Nucleus accumbens (tissue), 56 donors: ENCODE measurements at places on chromosomes 11 and 22.
A peak's percentile ranks its signal among the peaks of the same experiment; 100 is the strongest.

- no peak for DNase-seq
Observed at GRCh38 chr22:47551431-47551775, 789.0 kb downstream of the TBC1D22A start.

DNA sequence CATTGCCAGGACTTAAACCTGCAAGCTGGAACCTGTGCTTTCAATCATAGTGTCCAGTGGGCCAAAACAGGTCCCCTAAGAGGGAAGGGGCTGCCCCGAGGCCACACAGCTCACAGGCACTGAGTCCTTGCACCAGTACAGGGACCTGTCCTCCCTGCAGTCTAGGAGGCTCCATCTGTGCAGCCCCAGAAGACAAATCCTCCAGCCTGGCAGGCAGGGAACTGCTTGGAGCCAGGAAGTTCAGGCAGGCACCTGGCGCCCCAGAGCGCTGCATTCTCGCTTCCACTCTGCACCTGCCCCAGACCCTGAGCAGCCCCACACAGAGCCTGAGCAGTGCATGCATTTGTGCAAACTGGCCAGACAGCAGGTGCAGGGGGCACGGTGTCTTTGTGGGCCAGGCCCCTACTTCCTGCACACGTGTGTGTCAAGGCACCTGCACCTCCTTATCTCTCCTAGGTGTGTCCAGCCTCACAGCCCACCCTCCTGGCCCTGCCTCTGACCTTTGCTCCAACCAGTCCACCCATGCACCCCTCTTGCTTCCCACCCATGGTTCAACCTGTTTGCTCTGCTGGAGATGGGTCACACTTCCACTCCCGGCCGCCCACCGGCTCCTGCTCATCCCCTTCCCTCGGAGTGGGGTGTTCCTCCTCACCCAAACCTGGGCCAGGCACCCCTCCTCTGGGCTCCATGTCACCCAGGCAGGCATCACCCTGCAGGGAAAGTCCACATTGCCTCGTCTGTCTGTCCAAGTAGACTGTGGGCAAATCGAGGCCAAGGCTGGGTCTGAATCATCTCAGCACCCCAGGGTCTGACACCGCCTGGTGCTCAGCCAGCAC, 19.0 kb downstream of the LINC01488 start:
- no peak for DNase-seq

DNA sequence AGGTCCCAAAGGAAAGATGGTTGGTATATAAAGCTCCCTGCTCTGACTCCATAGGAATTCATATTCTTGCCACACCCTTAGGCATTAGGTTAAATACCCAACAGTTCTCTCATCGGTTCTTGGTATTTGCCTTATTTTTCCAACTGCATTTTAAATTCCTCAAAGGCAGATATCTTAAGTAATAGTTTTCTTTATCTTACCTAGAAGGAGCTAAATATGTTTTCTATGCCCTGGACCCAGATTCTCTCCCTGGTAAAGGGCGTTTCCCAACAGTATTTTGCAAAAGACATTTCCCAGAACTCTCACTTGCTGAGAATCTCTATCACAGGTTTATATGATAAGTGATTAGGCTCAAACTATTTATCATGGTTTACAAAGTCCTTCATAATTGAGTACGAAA, 158.6 kb upstream of the BDNF start:
- DNase-seq: no peak

GRCh38 chr11:89405629-89406028, 85.5 kb downstream of the NOX4 start:
- no peak for DNase-seq

DNA sequence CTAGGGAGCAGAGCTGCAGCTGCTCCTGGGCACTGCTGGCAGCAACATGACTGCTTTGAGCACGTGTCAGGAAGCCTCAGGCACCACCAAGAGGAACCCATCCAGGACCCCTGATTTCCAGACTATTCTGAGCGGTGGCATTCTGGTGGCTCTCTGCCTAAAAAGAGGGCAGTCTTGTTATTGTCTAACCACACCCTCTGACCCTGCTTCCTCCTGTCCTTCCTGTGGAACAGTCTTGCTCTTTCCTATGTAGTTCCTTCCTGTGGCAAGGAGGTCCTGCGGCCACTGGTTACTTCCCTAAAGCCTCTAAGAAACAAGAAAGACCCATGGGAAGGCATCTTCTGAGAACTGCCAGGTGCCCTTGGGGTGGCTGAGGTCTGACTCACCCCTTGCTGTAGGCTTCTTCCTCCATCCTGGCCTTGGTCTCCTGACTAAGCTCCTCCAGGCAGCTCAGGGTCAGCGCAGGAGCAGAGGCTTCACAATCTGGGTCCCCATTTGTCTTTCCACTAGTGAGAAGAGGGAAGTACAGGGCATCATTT, 13.1 kb upstream of the LYVE1 start:
- no peak for DNase-seq

DNA sequence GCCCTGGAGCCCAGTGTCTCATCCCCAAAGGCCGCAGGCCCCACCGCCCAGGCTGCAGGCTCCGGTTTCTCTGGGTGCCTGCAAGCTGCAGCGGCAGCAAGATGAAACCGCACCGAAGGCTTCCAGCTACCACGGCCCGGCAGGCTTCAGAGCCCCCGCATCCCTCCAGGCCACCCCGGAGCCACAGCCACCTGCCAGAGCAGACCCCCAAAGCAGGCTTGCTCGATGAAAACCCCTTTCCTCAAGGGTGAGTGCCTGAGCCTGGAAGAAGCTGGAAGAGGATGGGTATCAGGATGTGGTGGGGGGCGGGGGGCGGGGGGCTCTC, 24.5 kb upstream of the GNB1L start:
- no peak for DNase-seq

DNA sequence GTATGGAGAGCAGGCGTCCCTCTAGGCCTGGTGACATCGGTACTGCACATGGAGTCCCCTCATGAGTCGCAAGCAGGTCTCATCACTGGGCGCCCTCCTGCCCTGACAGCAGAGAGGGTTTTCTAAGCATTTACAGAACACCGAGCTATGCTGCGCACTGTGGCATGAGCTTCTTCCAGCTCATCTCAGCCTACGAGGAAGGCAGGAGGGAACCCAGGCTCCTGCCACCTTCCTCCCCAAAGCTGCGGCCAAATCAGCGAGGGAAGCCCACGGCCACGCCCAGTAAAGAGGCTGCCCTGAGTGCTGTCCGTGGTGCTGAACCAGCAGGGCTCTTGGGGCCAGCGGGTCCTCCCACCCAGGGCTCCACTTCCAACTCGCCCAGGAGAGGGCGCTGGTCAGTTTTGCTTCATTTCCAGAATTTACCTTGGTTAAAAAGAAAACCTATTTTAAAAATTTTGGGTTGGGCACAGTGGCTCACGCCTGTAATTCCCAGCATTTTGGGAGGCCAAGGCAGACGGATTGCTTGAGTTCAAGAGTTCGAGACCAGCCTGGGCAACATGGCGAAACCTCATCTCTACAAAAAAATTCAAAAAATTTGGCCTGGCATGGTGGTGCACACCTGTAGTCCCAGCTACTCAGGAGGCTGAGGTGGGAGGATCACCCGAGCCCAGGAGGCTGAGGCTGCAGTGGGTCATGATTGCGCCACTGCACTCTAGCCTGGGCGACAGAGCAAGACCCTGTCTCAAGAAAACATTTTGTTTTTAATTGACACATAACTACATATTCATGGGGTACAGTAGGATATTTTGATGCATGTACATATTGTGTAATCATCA, 34.2 kb downstream of the PHF21B start:
- DNase-seq: peak; percentile 13

GRCh38 chr11:86807360-86807759, 7.0 kb downstream of the PRSS23 start:
- DNase-seq: no peak

- DNase-seq: no peak
Observed at GRCh38 chr11:122637541-122637940, 18.0 kb upstream of the UBASH3B start.

- DNase-seq: no peak
Observed at GRCh38 chr11:35088676-35089075, 50.3 kb upstream of the CD44 start.

DNA sequence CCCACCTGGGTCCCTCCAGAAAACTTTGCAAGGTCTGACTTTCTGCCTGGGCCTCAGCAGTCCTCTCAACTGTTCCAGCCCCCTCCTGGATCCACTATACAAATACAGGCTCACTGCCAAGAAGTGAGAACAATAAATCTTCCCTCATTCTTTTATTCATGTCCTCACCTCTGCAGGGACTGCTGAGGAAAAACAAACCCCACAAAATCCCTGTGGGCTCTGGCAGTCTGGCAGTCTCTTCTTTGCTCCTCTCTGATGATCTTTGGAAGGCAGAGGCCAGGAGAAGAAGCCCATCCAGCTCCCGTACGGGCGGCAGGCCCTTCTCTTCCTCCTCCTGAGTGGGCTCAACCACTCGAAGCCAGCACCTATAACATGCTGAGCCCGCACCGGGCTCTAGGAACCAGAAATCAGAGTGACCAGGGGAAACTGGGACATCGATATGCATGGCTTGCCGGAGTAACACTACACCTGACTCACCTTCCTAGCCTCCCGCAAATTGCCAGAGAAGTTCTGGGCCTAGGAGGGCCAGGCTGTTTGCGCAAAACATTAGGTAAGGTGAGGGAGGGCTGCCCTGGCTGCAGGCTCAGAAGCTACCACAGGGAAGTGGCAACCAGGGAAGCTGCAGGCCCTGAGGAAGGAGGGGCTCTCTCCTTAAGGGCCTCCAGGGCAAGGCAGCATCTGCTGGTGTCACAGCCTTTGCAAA, 24.2 kb downstream of the TMPRSS5 start:
- DNase-seq: no peak

- no peak for DNase-seq
Observed at GRCh38 chr11:61916737-61917333, 531 bp downstream of the RAB3IL1 start.

- DNase-seq: no peak
Observed at GRCh38 chr11:56750190-56750589, 1.7 kb upstream of the OR9G4 start.

GRCh38 chr22:49325531-49326395, 501.9 kb downstream of the BRD1 start:
- DNase-seq: no peak

DNA sequence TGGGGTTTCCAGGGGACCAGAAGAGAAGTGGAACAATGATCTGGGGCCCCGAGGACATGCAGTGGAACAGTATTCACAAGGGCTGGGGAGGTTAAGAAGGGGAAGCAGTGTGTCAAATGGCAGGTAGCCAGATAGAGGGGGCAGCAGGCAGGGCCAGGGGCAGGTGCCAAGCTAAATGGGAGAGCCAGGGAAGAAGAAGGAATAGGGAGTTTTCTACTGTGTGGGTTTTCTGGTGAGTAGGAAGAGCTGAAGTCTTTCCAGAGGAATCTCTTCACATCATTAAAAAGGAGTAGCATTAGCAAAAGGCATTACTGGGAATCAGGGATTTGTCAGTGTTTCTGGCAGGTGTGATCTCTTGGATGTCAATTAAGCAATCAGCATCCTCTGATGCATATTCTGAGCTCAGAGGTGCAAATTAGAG, 55.8 kb downstream of the IRAG1 start:
- DNase-seq: no peak

DNA sequence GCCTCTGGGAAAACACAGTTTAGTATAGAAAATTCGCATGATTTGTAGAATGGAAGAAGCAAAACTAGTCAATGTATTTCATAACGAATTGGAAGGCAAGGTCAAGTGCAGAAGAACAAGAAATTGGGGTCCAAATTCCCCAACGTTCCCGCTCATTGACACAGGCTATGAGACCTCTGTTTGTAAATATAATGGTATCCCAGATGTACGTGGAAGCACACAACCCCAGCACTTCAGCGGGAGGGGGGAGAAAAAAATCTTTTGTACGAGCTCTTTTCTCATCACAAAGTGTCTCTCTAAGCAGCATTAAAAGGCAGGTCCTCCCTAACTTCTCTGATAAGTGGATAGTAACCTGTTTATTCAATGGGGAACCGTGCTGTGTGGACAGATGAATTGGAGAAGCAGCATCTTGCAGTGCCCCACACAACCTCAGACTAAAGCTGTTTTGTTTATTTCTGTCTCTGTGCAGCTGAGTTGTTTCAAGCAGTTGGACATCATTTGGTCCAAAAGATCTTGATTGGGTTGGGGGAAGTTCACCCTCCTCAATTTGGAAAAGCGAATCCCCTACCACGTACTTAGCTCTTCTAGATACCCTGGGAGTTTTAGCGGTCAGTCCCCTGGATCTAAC, 1.1 kb upstream of the GAB2 start:
- peak; percentile 39 for DNase-seq

DNA sequence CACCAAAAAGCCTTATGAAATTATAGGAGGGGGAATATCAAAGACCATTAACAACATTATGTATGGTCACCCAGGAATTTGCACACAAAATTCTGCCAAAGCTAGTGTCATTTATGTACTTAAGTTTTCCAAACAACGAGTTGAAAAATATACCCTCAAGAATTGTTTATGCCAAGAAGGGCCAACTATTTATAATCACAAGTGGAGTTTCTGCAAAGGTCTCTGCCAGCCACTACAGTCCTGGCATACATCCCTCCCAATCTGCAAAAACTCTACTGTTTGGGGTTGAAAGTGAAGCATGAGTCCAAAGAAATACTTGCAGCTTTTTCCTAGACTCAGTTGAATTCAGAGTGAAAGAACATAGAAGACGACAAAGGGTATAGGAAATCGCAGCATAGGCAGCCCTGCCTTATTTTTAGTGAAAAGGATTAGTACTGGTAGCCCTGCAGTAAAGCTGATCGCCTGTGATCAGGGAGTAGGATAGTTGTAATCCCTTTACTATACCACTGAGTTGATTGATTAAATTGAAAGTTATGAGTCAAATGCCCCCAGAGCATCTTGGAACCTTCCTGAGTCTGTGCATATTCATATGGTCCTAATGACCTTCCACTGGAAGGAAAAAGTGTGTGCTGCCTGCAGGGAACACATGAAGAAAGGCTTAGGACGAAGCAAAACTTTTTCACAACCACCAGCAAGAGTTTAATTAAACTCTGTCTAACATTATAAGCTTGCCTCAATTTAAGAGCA, 144.0 kb downstream of the SPON1 start:
- DNase-seq: no peak

GRCh38 chr11:108803776-108804175, 138.9 kb downstream of the DDX10 start:
- no peak for DNase-seq

DNA sequence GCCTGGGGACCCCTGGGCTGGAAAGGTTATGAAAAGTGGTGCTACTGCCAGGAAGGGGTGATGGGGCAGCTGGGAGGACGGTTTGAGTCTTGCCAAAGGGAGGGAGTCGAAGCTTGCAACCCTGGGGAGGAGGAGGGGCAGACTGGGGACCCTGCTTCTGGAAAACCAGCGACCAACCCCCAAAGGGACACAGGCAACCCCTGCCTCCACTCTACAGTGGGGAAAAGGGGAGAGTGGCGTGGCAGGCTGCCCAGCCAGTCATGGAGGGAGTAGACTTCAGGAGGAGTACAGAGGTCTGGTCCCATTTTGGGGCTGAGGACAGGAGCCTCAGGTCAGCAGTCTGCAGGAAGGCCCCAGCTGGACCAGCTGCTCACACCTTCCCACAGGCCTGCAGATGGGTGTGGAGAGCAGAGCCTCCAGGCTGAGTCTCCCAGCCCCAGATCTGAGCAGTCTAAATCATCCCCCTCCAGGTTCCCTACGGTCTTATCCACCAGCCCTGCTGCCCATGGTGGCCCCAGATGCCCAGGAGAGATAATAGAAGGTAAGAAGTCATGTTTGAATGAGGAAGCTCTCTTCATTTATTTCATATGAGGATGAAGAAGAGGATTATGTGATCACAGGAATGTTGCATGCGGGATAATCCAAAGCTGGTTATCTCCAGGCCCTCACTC, 3.3 kb downstream of the DDT start:
- DNase-seq: no peak
